ENCODE measurements at places on chromosomes 5 and 9. TPM values are rescaled to one million over a fixed set of nuclear protein-coding genes. Genes with fewer than 3 reads are reported as not detected.

- H3K4me3 ChIP-seq: no peak overlapping the region
- no peaks in the 10 kb centered on the region for H3K27me3 ChIP-seq
- peaks cover 18% of the 10 kb centered on the region for H3K4me1 ChIP-seq
- no peak overlapping the region for H3K27ac ChIP-seq
Observed at GRCh38 chr5:141508798-141509611, 20.1 kb downstream of the PCDHGC5 start.

GRCh38 chr5:159873680-159874079, 42.6 kb upstream of the ADRA1B start:
- H3K4me3 ChIP-seq: no peak overlapping the region
- no peaks in the 10 kb centered on the region for H3K4me1 ChIP-seq

DCAF10 gene
- total RNA-seq: 14.5 TPM

DNA sequence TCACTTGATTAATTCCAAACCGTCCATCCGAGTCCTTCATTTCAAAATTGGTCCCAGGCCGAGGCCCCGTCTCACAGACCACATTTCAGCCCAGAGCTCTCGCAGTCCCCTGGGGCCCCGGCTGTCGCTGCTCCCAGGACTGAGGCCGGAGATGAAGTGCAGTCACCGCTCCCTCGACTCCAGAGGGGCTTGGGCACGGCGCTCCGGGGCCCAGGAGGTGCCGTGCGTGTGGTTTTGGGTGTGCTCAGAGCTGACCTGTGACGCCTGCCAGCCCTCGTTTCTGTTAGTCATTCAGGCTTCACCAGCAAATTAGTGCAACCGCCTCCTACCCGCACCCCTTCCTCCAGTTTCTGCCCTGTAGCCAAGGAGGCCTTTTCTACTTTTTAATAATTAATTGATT, 48.7 kb upstream of the PHYKPL start:
- no peak for DNase-seq
- H3K36me3 ChIP-seq: no peaks in the 10 kb centered on the region
- no peak overlapping the region for H3K27ac ChIP-seq
- peaks cover 4% of the 10 kb centered on the region for H3K4me1 ChIP-seq
- no peaks in the 10 kb centered on the region for H3K27me3 ChIP-seq

KIF20A gene
- total RNA-seq: not detected

DNA sequence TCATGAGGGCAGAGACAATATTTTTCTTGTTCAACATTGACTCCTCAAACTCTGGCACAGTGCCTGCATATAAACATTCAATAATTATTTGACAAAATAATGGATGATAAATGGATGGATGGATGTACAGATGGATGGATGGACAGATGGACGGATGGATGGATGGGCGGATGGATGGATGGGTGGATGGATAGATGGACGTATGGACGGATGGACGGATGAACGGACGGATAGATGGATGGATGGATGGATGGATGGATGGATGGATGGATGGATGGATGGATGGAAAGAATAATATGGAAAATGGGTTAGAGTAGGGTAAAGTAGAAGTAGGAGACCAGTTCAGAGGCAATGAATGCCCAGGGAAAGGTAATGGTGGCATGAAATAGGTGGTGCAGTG, 589.2 kb downstream of the EBF1 start:
- no peaks in the 10 kb centered on the region for H3K4me1 ChIP-seq
- no peak for DNase-seq
- no peak overlapping the region for H3K27ac ChIP-seq
- no peak overlapping the region for H3K4me3 ChIP-seq
- H3K36me3 ChIP-seq: no peaks in the 10 kb centered on the region

NMRK1 gene
- total RNA-seq: 12.5 TPM

GMCL2 gene
- total RNA-seq: not detected

PCDHGB3 gene
- 10.2 TPM for total RNA-seq

FAM221B gene
- total RNA-seq: 0.33 TPM

PAPPA gene
- 1.0 TPM for total RNA-seq

DNA sequence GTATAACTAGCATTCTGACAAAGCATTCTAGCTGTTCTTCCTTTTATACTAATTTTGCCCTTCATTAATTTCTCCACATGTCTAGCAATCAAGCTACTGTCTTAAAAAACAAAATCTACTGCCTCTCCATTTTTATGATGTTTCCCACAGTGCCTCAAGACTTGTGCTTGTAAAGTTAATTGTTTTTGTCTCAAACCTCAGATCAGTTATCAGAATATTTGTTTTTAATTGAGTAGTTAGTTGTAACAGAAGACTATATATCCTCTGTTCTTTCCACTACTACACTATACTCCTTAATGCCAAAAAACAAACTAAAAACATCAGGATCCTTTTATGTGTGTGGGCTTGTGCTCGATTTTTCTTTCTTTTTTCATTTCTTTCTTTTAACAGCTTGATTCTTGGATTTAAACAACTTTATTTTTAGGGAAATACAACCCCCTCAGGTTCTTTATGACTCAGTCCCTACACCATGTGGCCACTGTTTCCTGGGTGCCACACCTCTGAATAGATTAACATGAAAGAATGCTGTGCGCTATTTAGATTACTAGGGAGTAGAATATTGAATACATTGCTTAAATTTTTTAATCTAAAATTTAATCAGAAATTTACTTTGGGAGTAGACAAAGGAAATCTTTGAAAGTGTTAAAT, 1.2 kb downstream of the ASPN start:
- no peak overlapping the region for H3K4me3 ChIP-seq
- no peaks in the 10 kb centered on the region for H3K27me3 ChIP-seq
- DNase-seq: no peak
- H3K27ac ChIP-seq: peak overlapping the region; percentile 12

DNA sequence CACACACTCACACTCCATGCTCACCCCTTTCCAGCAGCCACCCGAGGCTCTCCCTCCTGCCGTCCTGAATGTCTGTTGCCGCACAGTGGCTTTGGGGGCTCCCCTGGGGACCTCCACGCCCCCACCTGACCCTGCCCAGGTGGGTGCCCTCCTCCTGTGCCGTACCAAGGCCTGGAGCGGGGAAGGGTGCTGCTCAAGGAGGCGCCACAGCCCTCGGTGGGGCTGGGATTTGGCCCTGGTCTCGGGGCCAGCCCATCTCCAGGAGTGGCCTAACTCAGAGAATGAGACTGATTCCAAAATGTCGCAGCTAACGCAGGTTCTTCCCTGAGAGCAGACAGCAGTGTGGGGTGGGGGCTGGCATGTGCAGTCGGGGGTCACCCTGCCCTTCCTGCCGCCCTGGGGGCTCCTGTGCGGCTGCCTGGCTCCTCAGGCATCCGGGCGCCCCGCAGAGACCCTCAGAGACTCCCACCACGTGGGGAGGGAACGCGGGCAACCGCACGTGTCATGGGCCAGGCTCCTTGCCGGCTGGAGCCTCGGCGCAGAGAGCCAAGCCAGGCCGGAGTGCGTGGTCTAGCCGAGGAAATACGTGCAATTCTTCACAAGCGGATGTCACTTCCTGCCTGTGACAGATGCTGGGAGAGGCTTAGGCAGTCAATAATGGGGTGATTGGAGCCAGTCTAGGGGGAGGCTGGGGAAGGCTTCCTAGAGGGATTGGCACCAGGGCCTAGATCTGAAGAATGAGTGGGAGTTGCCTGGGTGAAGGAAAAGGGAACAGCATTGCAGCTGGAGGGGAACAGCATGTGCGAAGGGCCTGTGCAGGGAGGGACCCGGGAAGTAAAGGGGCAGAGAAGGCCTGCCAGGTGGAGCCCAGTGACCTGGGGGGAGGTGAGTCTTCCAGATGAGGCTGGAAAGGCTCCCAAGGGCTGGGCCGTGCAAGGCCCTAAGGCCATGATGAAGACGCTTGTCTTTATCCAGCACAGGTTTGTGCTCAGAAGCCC, 44.1 kb downstream of the C9orf50 start:
- no peak overlapping the region for H3K27ac ChIP-seq
- no peak overlapping the region for H3K4me3 ChIP-seq

DNA sequence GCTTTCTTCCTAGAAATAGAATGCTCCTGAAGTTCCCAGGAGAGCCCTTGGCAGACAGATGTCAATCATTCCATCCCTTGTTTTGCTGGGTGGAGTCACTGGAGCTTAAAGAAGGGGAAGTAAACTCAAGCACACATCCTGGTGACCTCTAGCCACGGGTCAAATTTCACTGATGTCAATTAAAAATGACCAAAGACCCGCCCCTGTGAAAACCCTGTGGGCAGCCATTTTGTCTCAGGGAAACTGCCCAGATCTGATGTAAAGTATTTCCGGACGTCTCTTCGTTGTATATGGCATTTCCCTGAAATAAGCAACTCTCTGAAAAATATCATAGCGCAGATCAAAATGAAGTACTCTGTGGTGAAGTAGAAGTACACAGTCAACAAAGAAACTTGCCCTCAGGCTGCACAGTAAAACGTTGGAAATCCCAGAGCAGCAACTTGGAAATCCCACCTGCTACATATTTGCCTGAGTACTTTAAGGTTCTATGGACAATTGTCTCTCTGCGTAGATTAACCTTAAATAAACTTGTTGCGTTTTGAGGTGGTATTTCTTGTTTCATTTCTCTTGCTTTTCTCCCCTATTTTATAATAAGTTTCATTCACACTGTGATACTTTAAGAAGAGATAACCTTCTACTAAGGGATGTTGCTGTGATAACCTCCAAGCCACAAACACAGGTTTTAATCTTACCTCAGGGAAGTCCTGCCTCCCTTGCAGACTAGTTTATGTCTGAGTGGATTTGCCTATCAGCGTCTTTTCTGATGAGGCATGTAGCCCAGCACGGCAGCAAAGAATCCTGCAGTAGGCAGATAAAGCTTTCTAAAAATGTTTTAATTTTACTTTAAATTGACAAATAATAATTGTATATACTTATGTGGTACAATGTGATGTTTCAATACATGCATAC, 60.9 kb upstream of the PIP5K1B start:
- H3K27me3 ChIP-seq: no peaks in the 10 kb centered on the region
- H3K4me3 ChIP-seq: no peak overlapping the region
- no peaks in the 10 kb centered on the region for H3K36me3 ChIP-seq
- no peak overlapping the region for H3K27ac ChIP-seq
- DNase-seq: no peak
- no peaks in the 10 kb centered on the region for H3K4me1 ChIP-seq

DNA sequence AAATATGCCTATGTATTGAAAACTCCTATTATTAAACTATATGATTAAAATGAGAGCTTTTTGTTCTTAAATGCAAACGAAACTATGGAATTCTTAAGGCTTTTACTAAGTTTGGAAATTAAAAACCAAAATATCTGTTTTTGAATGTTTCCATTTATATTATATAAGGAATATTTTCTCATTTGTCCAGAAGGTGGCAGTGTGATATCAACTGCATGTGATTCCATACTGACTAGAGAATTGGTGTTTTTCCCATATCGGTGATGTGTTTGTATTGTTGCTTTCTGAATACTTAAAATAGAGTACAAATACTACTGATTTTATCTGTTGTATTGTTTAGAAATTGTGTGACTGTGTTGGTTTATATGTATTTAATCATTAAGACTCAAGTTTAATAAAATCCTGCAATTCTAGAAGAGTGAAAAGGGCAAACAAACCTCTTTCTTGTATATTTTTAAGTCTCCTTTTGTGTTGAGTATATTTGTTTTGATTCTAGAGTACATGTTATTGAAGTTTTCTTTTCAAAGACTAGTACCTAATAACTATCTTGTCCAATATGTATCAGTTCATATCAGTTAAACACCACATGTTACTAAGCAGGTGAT, 320.8 kb downstream of the CCDC171 start:
- H3K4me3 ChIP-seq: no peak overlapping the region
- no peak for DNase-seq
- no peak overlapping the region for H3K27ac ChIP-seq
- H3K27me3 ChIP-seq: no peaks in the 10 kb centered on the region

TNFAIP8 gene
- total RNA-seq: 32.3 TPM

ESM1 gene
- total RNA-seq: 0.52 TPM

TTC1 gene
- 11.2 TPM for total RNA-seq

COL5A1 gene
- 14.5 TPM for total RNA-seq

SPINK4 gene
- total RNA-seq: not detected

GRCh38 chr5:80754900-80755299, 100.1 kb upstream of the DHFR start:
- no peaks in the 10 kb centered on the region for H3K4me1 ChIP-seq
- H3K36me3 ChIP-seq: no peaks in the 10 kb centered on the region
- DNase-seq: no peak
- no peaks in the 10 kb centered on the region for H3K27me3 ChIP-seq
- no peak overlapping the region for H3K4me3 ChIP-seq
- no peak overlapping the region for H3K27ac ChIP-seq

GRCh38 chr5:107570181-107570580, 100.6 kb downstream of the EFNA5 start:
- H3K27ac ChIP-seq: no peak overlapping the region
- H3K4me1 ChIP-seq: peaks cover 9% of the 10 kb centered on the region
- no peaks in the 10 kb centered on the region for H3K36me3 ChIP-seq
- no peaks in the 10 kb centered on the region for H3K27me3 ChIP-seq
- DNase-seq: no peak
- H3K4me3 ChIP-seq: no peak overlapping the region
